Activated CD4-positive, alpha-beta memory T cell treated with anti-CD3 and anti-CD28 coated beads for 36 hours (primary cell): ENCODE measurements at places on chromosomes 2 and 18. TPM values are rescaled to one million over a fixed set of nuclear protein-coding genes. Genes with fewer than 3 reads are reported as not detected.

- H3K4me3 ChIP-seq = no peak overlapping the region
- H3K36me3 ChIP-seq = peaks cover 15% of the 10 kb centered on the region
- no peaks in the 10 kb centered on the region for H3K27me3 ChIP-seq
- DNase-seq = no peak
Measured at GRCh38 chr2:71070294-71071093, 2.0 kb downstream of the NAGK start.

DNA sequence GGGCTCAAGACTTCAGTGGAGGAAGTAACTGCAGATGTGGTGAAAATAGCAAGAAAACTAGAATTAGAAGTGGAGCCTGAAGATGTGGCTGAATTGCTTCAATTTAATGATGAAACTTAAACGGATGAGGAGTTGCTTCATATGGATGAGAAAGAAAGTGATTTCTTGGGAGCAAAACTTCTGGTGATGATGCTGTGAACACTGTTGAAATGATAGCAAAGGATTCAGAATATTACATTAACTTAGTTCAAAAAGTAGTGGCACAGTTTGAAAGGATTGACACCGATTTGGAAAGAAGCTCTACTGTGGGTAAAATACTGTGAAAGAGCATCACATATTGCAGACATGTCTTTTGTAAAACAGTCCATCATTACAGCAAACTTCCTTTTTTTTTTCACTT lies 638.0 kb downstream of the NYAP2 start:
- peaks cover 31% of the 10 kb centered on the region for H3K27me3 ChIP-seq
- no peaks in the 10 kb centered on the region for H3K36me3 ChIP-seq
- H3K27ac ChIP-seq = no peak overlapping the region
- no peaks in the 10 kb centered on the region for H3K4me1 ChIP-seq

- H3K4me1 ChIP-seq = peaks cover 62% of the 10 kb centered on the region
- H3K4me3 ChIP-seq = no peak overlapping the region
- peaks cover 32% of the 10 kb centered on the region for H3K36me3 ChIP-seq
- no peak overlapping the region for H3K27ac ChIP-seq
- DNase-seq = no peak
Measured at GRCh38 chr18:45958027-45958426, 9.1 kb downstream of the EPG5 start.

GRCh38 chr18:2143636-2144035 lies 427.7 kb downstream of the METTL4 start:
- H3K4me3 ChIP-seq = no peak overlapping the region
- H3K27ac ChIP-seq = no peak overlapping the region
- DNase-seq = no peak
- H3K36me3 ChIP-seq = no peaks in the 10 kb centered on the region
- peaks cover 7% of the 10 kb centered on the region for H3K27me3 ChIP-seq
- no peaks in the 10 kb centered on the region for H3K4me1 ChIP-seq

- no peaks in the 10 kb centered on the region for H3K36me3 ChIP-seq
- no peak overlapping the region for H3K27ac ChIP-seq
- no peaks in the 10 kb centered on the region for H3K4me1 ChIP-seq
Measured at GRCh38 chr2:52498077-52498750, 1269.4 kb upstream of the CHAC2 start.

GRCh38 chr2:66472225-66472843 lies 37.4 kb downstream of the MEIS1 start:
- no peaks in the 10 kb centered on the region for H3K27me3 ChIP-seq
- no peaks in the 10 kb centered on the region for H3K36me3 ChIP-seq
- H3K27ac ChIP-seq = no peak overlapping the region
- DNase-seq = no peak

- no peak for DNase-seq
- no peaks in the 10 kb centered on the region for H3K27me3 ChIP-seq
- no peaks in the 10 kb centered on the region for H3K4me1 ChIP-seq
- no peak overlapping the region for H3K27ac ChIP-seq
- no peak overlapping the region for H3K4me3 ChIP-seq
Measured at GRCh38 chr2:103174711-103175110, 412.9 kb downstream of the TMEM182 start.

- no peak overlapping the region for H3K4me3 ChIP-seq
- no peaks in the 10 kb centered on the region for H3K36me3 ChIP-seq
- no peak overlapping the region for H3K27ac ChIP-seq
Measured at GRCh38 chr2:176679061-176679669, 409.9 kb downstream of the MTX2 start.

GRCh38 chr2:43074592-43075053 lies 151.8 kb downstream of the ZFP36L2 start:
- H3K27ac ChIP-seq = no peak overlapping the region
- no peaks in the 10 kb centered on the region for H3K36me3 ChIP-seq
- H3K4me3 ChIP-seq = no peak overlapping the region
- no peaks in the 10 kb centered on the region for H3K27me3 ChIP-seq
- no peaks in the 10 kb centered on the region for H3K4me1 ChIP-seq
- DNase-seq = no peak

GRCh38 chr2:133109772-133110171 lies 439.8 kb upstream of the LYPD1 start:
- H3K4me1 ChIP-seq = no peaks in the 10 kb centered on the region
- no peak overlapping the region for H3K4me3 ChIP-seq
- no peaks in the 10 kb centered on the region for H3K27me3 ChIP-seq
- DNase-seq = no peak
- no peaks in the 10 kb centered on the region for H3K36me3 ChIP-seq
- H3K27ac ChIP-seq = no peak overlapping the region

DNA sequence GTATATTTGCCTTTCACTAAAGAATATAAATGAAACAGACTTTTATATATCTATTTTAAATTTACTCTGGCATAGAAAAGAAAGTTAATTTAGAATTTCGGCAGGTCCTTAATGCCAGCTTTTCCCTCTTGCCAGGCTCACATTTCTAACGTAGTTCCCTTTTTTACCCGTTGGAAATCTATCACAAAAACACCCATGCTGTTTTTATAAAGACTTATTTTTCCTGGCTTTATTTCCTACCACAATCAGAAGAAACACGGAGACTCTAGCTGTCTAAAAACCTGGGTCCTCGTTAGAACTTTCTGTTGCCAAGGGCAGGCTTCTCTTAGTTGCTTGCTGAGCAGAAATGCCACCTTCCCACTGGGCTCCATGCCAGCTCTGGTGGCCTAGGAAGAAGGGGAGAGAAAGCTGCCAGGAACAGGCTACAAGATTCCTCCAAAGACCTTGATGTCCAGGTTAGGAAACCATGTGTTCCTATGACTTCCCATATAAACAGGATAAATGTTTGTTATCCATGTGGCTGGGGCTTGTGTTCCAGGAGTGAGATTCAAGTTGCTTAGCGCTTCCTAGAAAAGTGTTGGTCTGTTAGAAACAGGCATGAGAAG lies 17.8 kb upstream of the TMEM18 start:
- no peak overlapping the region for H3K27ac ChIP-seq
- H3K27me3 ChIP-seq = peaks cover 19% of the 10 kb centered on the region
- H3K4me3 ChIP-seq = no peak overlapping the region
- H3K36me3 ChIP-seq = no peaks in the 10 kb centered on the region
- DNase-seq = no peak

HMSD gene
- 18.9 TPM for total RNA-seq
